T-helper 2 cell (primary cell): ENCODE measurements at places on chromosomes 11 and 22.

- DNase-seq = no peak
These were observed 75.0 kb upstream of the OR4B1 start for GRCh38 chr11:48141475-48142122.

GRCh38 chr11:15886866-15887265, 469.5 kb downstream of the SOX6 start:
- DNase-seq = no peak

DNA sequence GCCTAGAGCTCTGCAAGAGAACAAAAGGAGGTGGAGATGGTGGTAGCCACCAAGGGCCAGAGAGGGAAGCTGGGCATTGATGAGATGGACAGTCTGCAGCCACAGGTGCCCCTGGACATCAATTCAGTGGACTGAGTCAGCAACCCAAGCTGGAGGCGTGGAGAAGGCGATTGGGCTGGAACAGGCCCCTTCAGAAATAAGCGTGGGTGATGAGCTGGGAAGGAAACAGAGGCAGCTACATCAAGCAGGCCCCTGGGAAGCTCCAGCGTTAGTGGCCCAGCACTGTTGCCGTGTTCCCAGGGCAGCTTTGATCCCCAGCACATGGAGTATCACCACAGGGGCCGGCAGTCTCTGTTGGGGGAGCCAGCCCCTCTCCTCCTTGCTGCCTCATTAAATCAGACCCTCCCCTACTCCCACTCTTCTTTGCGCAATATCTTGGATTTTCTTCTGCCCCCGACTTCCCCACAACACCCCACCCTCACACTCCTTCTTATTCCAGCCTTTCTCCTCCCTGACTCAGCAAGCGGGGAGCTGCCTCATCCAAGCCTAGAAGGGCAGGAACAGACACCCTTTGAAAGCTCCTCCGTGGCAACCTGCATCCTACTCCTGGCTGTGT, 31.7 kb upstream of the OAF start:
- no peak for DNase-seq

GRCh38 chr11:86588566-86589090, 83.8 kb downstream of the ME3 start:
- DNase-seq = no peak

DNA sequence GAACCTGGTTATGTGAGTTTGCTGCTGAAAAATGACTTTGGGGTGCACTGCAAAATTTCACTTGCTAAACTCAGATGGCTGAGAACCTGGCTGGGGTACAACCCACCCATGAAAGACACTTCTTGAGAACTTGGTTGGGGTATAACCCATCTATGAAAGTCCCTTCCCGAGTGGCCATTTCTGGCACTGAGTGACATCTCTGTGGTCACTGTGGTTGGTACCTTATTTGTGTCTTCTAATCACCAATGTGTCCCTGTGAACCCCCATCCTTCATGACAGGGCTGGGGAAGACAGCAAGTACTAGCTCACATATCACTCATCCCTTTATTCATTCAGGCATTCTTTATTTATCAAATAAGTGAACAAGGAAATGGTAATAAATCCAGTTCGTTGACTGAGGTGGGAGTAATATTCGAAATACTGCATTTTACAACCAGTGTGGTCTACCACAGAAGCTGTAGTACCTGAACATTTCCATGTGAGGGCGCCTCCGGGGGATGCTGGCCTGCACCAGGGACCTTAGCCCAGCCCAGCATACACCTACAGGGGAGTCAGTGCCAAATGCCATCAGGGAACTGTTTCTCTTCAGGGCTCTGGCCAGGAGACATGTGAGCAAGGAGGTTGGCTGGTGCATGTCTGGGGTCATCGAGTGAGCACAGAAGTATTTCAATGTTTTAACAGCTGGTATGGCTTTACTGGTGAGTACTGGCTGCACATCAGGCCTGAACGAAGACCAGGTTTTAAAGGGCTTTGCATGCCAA, 122.1 kb downstream of the CSNK2A3 start:
- DNase-seq = no peak

DNA sequence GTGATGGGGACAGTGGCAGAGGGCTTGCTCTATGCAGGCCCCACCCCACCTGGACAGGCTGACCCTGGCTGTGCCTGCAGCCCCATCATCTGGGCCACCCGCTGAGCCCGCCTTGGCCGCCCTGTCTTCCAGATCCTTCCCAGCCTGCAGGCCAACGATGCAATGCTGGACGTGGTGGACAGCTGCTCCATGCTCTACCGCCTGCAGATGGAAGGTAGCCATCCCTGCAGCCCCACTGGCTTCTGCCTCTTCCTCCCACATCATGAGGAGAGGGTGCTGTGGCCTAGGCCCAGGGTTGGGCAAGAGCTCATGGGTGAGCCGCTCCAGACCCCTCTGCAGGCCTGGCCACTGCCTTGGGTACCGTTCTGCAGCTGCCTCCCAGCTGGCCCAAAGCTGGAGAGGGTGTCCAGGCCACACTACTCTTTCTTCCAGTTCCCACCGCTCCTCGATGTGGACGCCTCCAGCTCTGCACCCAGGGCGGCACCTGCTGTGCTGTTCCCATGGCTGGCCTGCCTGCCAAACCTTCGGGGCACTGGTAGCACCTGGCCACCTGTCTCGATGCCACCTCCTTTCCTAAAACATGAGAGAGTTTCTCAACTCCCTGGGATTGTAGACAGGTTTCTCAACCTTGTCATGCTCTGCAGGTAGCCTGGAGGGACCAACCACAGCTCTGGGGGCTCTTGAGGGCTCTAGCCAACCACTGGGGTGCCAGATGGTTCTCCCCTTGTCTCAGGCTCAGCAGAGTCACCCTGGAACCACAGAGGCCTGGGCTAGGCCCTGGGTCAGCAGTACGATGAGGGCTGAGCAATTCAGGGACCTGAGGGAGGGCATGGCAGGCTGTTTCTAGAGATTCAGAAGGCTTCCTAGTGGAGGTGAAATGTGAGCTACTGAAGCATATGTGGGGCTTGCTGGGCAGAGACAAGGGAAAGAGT, 9.5 kb upstream of the GTSE1 start:
- DNase-seq = no peak

- no peak for DNase-seq
These were observed 41.5 kb upstream of the MYEOV start for GRCh38 chr11:69252490-69252837.

DNA sequence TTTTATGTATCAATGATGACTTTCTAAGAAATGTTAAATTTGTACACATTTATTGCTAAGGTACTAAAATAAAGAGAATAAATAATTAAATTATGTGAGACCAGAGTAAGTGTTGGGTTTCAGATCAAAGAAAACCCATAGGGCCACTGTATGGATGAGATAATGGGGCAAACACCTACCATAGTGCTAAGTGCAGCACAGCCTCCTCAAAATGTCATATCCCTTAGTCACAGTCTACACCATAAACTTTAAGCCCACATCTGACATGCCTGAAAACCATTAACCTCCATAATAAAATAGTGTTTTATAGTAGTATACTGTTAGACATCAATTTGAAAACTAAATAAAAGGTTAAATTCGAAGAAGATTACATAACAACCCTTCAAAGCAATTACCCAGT, 37.5 kb downstream of the SESN3 start:
- DNase-seq = no peak

- no peak for DNase-seq
These were observed 90.4 kb downstream of the FBXO7 start for GRCh38 chr22:32565002-32565339.

DNA sequence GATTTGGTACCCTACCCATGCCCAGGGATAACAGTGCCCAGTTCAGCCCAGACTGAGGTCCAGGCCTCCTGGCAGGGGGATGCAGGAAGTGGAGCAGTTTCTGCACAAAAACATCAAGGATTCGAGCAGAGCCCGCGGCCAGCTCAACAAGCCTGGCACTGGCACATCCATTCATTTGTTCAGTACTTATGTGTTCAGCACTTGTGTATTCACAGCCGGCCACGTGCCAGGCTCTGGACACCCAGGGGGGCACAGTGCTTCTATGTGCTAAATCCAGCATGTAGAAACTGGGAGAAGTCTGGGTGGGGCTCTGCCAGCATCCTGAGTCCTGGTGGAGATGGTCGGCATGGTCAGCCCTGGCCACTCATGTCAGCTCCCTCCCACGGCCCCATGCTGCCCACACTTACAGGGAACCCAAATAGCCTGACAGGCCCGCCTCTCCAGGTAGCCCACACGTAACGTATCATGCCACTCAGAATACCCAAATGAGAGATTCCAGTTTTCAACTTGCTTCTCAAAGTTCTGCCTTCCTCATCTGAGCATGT, 28.5 kb downstream of the LINC01488 start:
- DNase-seq = no peak

DNA sequence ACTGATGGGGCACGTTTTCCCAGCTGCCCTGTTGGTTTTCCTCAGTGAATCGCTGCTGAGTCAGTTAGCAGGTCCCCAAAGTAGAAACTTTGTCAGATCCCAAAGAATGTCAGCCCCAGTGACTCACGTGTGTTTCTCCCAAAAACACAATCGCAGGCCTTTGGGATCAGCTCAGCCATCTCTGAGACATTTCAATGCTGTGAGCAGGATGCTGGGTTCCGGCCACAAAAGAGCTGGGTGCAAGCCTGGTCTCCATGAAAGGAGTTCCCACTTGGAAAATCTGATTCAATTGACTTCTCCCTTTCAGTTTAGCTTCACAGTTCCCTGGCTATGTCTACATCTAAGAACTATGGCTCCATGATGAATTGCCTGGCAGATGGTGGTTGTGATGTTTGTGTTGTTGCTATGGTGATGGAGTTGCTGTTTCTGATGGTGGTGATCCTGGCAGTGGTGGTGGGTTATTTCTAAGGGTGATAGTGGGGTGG, 28.0 kb downstream of the MYEOV start:
- no peak for DNase-seq

DNA sequence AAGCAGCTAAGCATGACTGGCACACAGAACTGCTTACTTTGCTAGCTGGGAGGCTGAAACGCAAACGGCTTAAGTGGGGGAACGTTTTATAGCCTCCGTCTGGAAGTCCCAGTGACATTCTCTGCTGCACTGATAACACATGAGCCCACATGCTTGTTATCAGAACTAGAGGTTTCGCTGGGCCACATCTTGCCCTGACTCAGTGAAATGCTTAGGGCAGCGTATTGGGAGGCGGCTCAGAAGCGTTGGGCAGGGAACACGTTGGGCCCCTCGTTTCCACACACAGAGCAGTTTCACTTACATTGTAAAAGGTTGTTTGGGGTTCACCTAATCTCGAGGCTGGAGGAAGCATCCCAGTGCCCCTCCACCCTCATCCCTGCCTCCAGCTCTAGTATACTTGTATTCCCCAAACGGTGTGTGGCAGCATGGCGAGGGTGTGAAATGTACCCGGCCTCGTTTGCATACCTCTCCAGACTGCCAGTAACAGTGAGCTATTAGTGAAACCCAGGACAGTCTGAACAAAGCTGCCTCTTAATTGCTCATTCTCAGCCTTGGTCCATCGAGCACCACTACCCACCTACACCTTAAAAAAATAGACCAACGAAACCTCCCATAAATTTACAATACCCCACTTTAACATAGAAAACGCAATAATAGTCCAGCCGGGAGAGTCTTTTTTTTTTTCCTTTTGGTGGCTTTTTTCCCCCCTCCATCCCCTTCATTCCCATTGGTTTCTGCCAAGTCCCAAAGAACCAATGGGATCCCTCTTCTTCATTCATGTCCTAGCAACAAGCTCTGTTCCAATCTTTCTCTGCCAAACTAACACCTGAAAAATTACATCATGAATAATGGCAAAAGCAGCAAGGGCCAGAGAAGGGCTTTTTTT, 218.8 kb upstream of the SORL1-AS1 start:
- DNase-seq = no peak

DNA sequence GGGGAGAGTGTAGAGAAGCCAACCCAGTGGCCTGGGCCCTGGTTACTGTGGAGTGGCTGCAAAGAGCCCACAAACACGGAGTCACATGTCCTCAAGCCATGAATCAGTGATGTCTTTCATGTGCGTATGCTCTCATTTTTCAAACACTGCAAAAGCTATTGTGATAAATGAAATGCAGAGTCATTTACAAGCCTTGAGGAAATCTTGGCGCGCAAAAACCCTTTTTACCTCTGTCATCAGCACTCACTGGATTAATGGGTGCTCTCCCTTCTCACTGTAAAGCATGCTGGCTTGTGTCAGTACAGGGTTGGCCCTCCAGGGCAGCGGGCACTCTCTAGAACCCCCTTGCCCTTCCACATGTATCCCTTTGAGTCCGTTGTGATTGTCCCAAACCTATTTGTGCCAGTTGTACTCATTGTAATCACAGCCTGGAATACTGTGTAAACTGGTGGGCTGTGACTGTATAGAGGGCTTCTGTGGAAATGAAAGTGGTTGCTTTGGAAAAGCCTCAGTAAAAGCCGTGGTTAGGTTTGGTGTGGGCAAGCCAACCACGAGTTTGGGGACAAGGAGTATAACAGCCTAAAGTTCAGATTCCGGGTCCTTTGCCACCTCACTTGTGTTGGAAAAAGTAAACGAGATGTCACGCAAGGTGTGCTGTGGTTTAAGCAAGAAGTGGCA, 10.4 kb downstream of the GNAZ start:
- DNase-seq = no peak

- DNase-seq = no peak
These were observed 17.1 kb upstream of the CSRP3 start for GRCh38 chr11:19218786-19219460.

GRCh38 chr11:102279641-102280170, 37.6 kb upstream of the BIRC3 start:
- peak; percentile 60 for DNase-seq

- DNase-seq = no peak
These were observed 50.8 kb downstream of the FBLN1 start for GRCh38 chr22:45553351-45554039.

GRCh38 chr11:70699294-70700221, 301.2 kb downstream of the CTTN start:
- no peak for DNase-seq

DNA sequence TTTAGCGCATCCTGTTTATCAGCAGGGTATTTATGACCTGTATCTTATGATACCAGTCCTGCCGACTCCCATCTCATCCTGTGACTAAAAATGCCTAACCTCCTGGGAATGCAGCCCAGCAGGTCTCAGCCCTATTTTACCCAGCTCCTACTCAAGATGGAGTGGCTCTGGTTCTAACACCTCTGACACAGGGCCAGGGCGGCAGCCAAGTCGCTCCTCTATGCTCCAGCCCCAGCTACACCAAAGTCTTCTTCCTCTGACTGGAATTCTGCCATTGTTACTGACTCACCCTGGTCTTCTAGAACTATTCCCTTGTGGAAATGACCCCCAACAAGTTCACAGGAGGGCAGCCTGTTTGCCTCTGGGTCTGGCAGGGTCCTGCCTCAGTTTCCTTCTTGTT, 7.9 kb upstream of the C1QTNF6 start:
- DNase-seq = no peak

DNA sequence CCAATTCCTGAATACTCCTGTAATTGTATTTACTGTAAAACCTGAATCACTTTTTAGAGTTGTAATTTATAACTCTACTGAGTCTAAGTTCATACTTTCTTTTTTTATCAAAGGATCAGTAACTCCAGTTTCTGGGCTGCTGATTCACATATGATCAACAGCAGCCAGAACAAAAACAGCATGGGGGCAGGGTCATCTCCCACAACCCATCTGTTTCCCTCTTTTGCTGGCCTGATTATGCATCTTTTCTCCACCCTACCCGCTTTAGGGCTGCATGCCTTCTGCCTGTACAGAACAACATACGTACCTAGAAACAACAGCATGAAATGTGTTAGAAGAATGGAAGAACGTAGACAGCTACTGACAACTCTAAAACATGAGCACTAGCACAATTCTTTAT, 76.0 kb downstream of the MRTFA start:
- no peak for DNase-seq
